BJ (cell line): ENCODE measurements at places on chromosomes 5 and 9.

DNA sequence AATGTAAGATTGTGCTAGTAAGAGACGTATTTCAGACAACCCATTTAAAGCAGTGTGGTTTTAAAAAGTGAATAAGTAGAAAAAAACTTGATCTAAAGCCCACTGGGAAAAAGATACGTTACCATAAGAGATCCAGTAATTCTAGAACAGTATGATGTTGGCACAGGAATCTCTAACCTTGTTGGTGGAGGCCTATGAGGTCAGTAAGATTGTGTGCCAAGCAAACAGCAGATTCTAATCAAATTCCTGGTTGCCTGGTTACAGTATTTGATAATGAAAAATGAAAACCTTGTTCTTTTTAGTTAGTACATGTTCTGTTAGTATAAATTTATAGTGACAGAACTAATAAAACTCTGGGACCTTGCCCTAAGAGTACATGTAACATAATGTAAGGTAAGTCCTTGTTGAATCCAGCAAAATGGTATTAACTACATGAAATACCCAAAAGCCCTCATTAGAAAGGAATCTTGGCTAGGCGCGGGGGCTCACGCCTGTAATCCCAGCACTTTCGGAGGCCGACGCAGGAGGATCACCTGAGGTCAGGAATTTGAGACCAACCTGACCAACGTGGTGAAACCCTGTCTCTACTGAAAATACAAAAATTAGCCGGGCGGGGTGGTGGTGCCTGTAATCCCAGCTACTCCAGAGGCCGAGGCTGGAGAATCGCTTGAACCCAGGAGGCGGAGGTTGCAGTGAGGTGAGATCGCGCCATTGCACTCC is 33.2 kb upstream of the DMXL1 start:
- DNase-seq: no peak

DNA sequence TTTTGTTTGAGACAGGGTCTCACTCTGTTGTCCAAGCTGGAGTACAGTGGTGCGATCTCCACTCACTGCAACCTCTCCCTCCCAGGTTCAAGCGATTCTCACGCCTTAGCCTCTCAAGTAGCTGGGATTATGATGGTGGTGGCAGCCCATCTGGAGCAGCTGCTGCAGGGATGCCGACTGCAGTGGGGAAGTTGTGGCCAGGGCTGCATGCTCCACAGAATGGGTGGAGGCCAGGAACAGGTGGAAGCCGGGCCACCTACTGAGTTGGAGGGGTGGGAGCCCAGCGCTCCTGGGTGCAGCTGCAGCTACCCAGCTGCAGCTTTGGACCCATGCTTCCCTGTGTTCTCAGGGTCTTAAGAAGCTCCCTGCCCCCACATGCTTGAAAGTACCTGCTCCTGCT is 99.7 kb downstream of the SCAI start:
- no peak for DNase-seq

DNA sequence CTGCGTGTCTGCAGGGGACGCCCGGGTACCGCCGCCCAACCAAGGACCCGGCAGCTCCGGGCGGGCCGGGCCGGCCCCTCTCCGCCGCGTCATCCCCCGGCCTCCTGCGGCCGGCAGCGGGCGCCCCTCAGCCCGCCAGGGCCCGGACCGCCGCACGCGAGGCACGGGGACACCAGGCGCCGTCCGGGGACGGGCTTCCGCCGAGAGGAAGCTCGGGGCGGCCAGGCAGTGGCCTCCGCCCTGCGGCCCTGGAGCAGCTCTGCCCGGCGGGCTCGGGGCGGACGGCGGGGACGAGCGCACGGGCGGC is 373 bp downstream of the FBXW5 start:
- no peak for DNase-seq

DNA sequence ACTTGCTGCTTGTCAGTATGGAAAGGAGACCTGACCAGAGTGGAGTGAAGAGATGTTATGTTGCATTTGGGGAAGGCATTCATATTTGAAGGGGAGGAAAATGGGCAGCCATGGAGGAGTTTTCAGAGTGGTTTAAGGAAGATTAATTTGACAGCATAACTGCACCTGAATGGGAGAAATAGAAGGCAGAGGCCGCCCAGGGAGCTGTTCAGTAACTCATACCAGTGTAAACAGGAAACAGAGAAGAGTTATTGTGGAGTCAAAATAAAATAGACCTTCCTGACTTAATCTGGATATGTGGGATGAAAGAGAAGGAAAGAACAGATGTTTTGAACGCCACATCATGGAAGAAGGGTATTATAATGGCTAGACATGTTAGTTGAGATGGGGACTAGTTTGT is 13.4 kb downstream of the SLC44A1 start:
- no peak for DNase-seq

DNA sequence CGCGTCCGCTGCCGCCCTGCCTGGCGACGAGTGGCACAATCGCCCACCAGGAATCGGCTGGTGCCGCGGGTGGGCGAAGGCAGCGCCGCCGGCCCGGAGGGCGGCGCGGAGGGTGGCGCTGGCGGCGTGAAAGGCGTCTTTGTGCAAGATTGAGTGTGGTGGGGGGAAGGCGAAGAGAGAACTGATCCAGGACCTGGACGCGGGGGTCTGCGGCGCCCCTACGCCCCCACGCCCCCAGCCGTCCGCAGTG is 4.6 kb upstream of the RGMB start:
- no peak for DNase-seq

- DNase-seq: no peak
Measured at GRCh38 chr5:168020542-168021294, 270.7 kb upstream of the WWC1 start.

DNA sequence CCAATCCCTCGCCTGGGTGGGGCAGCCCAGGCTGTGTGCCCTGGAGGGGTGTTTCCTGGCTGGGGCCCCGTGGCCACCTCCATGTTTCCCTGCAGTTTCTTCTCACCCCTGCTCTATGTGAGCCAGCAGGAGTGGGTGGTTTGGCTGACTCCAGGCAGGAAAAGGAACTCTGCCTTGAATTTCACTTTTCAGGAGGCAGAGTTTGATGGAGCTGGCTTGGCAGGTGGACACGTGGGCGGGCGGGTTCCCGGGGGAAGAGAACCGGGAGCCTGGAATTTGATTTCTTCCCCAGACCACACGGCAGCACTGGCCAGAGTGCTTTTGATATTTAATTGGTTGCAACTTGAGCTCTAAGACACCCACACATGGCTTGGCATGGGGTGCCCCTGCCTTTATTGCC is 119.8 kb upstream of the PANK3 start:
- DNase-seq: no peak

GRCh38 chr5:75706016-75706415 is 11.2 kb downstream of the POC5 start:
- DNase-seq: no peak

GRCh38 chr5:56674441-56674840 is 140.9 kb upstream of the MAP3K1 start:
- no peak for DNase-seq

DNA sequence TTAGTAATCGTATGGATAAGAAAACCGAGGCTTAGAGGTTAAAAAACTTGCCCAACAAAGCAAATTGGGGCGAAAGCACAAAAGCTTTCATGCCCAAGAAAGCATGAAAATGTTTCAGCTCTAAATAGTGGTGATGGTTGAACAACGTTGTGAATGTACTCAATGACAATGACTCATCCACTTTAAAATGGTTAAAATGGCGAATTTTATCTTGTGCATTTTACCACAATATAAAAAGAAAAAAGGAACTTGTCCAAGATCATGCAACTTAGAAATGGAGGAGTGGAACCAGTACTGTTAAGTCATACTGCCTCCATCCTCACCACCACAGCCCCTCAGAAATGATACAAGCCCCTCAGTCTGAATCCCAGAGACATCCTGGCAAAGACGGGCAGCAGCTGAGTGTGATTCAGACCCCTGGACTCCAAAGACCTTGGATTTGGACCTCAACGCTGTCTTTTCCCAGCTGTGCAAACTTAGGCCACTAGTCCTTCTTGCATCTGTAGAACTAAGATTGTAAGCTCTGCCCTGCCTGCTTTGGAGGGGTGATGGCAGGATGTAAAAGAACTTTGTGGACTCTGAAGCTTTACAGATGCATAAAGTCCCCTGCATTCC is 158.4 kb downstream of the GABBR2 start:
- no peak for DNase-seq

DNA sequence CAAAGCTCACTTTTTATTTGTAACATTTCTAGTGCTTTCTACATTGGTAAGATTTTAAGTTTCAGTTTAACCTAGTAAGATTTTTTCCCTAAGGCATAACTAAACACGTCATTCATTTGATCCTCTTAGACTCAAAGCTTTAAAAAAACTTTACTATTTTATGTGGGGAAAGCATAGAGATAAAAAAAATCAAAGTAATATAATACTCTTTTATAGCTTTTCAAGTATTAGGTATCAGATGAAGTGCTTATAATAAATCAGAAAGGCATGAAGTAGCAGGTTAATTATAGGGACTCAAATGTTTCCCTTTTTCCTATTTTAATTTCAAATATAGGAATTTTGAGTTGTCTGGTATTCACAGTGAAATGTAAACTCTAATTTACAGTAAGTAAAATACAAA is 68.0 kb upstream of the POU5F2 start:
- DNase-seq: no peak

- no peak for DNase-seq
Measured at GRCh38 chr5:150149618-150150017, 6.0 kb downstream of the PDGFRB start.

DNA sequence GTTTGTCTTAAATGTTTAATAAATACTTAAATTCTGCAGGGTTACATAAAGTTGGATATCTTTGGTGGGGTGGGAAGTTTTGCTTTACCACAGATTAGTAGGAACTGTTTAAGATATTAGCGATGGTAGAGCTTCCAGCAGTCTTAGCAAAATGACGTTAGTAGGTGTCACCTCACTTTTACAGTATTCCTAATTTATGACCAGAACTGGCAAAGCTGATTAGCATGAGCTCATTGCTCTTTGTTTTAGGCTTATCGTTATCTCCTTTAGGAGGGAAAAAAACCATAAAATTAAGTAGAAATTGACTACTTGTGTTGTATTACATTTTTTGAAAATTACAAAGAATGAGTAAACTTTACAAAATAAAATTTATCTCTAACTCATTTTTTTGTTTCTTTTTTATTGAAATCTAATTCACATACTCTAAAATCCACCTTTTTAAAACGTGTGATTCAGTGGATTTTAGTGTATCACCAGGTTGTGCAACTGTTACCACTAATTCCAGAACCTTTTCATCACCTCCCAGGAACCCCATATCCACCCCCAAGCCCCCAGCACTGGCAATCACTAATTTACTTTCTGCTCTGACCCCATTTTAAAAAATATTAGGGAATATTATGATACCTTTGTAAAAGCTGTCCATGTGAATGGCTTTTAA is 129.5 kb downstream of the TRIO start:
- DNase-seq: no peak

- DNase-seq: peak; percentile 100
Measured at GRCh38 chr9:98861781-98862504, 54.5 kb downstream of the GALNT12 start.

GRCh38 chr5:180487556-180487955 is 6.6 kb upstream of the CNOT6 start:
- DNase-seq: no peak

GRCh38 chr9:86912210-86912609 is 35.1 kb downstream of the GAS1 start:
- no peak for DNase-seq
